Stimulated activated CD4-positive, alpha-beta T cell treated with anti-CD3 and anti-CD28 coated beads, Interleukin-15, amount 100 ng/mL, for 24 hours (primary cell): ENCODE measurements at places on chromosomes 3 and 15.

- no peak for DNase-seq
These were observed 66.3 kb upstream of the SLC6A6 start for GRCh38 chr3:14335774-14336748.

DNA sequence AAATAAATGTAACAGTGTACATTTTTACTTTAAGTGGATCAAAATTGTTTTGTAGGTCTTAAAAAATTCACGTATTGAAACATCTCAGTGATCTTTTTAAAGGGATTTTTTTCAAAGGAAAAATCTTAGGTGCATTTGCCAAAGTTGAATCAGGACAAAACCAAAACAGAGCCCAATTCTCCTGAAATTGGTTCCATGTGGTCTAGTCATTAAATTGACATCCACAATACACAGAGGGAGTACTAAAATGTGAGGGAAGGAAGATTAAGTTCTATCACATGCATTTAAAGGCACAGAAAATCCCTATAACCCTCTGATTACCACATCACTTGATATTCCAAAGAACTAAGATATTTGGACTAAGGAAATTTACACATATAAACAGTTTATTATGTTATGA, 39.3 kb upstream of the HDC start:
- no peak for DNase-seq

DNA sequence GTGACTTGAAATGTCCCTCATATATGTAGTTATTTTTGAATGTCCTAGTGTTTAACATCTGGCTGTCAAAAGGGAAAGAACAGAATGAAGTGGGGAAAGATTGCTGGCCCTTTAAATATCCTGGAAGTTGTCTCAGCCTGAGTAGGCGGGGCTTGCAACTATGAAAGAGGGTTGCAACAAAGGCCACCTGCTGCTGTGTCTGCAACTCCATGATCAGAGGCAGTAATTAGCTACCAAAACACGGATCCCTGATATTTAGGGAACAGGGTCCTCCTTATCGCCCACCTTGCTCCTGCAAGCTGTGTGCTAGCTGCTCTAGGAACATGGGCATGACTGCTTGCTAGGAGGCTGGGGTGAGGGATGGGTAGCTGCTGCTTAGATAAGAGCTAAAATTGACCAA, 100.2 kb upstream of the CFAP20DC start:
- DNase-seq, result no peak

DNA sequence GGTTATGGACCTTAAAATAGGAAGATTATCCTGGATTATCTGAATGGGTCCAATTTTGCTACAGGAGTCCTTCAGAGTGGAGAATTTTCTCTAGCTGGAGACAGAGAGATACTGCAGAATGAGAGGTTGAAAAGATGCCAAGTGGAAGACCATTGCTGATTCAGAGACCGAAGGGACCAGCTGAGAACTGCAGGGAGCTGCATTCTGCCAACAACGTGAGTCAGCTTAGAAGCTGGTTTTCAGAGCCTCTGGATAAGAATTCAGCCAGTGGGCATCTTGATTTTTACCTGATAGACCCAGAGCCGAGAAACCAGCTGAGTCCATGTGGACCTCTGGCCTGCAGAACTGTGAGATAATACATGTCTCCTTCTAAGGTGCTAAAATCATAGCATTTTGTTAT, 234.0 kb downstream of the NR2F2 start:
- no peak for DNase-seq

- no peak for DNase-seq
These were observed 648.3 kb upstream of the CFAP20DC start for GRCh38 chr3:59698091-59698490.
